ENCODE measurements at places on chromosomes 4 and X.
A peak's percentile ranks its signal among the peaks of the same experiment; 100 is the strongest.

- DNase-seq = no peak
These were observed 61.6 kb upstream of the LIMCH1 start for GRCh38 chr4:41476310-41476885.

DNA sequence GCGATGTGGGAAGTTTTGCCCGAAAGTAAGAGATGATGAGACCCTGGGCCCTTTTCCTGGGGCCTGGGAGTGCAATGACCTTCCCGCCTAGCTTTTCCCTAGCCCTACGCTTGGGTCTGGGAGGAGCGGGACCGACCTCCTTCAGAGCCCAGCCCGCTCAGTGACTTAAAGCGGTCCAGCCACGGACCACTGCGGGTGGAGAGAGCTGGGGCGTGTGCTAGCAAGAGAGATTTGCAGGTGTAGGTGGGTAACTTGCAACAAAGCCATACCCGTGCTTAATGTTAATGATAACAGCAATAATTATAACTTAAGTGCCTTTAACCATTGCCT, 503 bp upstream of the PDE5A start:
- no peak for DNase-seq

DNA sequence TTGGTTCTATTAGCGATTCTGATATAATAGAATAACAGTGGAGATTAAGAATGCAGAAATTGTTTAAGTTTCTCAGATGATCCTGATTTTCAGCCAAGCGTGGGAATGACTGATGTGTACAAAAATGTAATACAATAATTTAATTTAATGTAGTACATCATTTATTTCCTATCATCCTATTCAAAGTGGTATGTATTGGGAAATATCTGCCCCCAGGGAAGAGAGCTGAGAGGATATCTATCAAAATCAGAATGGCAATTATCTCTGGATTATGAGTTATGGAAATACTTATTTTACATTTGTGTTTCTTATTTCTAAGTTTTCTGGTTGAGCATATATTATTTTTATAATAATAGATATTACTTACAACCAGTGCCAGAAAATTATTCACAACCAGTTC, 3.9 kb downstream of the FABP2 start:
- no peak for DNase-seq

DNA sequence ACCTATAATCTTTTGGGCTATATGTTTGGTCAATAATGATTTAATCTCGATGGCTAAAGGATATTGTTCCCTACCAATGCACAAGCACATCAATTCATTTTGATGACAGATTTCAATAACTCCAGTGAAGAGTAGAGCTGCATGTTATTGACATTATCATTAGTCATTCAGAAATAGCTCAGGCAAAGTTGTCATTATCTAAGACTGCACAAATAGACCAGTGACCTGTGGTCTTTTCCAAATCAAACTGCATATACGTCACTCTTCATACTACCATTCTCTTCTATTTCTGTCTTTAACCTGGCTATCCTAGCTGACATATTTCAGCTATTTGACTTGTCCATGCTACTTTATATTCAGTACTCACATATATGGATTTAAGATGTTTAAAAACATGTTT, 1050.8 kb downstream of the C4orf33 start:
- no peak for DNase-seq

DNA sequence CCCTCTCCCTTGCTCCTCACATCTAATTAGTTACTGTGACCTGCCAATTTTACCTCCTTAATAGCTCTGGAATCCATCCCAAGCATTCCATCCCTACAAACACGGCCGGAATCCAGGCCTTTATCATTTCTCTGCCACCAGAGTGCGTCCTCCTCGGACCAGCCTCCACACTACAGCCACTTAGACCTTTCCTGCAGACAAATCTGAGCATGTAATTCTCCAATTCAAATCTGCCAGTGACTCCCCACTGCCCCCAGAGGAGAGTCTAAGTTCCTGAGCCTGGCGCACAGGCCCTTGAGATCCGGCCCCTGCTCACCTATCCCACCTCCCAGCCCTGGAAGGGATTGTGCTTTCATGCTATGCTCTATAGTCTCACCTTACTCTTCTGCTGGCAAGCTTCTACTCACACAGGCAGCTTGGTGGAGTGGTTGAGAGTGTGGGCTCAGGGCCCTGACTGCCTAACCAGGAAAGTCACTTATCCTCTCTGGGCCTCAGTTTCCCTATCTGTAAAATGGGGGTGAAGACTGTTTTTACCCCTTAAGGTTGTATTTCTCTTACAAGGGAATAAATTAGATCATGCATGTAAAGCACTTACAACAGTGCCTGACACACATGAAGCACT, 31.2 kb downstream of the PJA1 start:
- DNase-seq = no peak

- DNase-seq = no peak
These were observed 10.2 kb upstream of the LONRF3 start for GRCh38 chrX:118964252-118964651.

GRCh38 chr4:57465321-57466056, 355.3 kb upstream of the IGFBP7 start:
- DNase-seq = no peak

- no peak for DNase-seq
These were observed 37.0 kb downstream of the IRS4 start for GRCh38 chrX:108699368-108699767.

- no peak for DNase-seq
These were observed 348.5 kb downstream of the MID1IP1 start for GRCh38 chrX:39149761-39150160.

- no peak for DNase-seq
These were observed 20.9 kb downstream of the GPAT3 start for GRCh38 chr4:83556816-83557215.

DNA sequence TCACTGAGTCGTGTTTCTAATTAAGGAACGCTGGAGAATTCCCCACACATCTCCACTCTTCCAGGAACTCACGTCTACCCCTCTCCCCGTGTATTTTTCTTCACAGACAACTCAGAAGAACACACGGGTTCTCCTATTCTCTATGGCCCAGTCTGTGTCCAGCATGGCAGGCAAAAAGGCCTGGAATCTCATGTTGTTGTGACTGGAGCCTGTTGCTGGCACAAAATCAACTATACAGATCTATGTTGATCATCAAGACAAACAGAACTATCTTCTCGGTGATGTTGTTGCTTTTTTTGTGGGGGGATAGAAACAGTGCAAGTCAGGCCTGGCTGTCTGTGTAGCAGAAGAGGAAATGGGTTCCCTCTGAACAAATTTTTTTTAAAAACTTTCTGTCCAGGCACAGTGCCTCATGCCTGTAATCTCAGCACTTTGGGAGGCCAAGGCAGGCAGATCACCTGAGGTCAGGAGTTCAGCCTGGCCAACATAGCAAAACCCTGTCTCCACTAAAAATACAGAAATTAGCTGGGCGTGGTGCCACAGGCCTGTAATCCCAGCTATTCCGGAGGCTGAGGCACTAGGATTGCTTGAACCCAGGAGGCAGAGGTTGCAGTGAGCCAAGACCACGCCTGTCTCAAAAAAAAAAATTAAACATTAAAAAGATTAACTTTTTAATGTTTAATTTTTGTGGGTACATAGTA, 50.5 kb upstream of the CBR4 start:
- no peak for DNase-seq

DNA sequence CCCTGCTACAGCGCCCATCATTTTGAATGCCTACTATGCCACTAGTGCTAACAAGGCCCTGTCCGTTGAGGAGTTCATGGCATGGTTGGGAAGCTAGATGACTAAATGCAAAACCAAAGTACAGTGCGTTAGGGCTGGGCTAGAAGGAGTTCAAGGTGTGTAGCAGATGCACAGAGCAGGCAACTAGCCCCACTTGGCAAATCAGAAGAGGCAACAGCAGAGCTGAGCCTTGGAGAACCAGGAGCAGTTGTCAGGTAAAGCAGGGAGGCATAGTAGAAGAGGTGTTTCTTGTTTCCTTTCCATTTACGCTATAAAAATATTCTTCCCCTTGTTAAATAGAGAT, 146.6 kb upstream of the CPEB2 start:
- DNase-seq = no peak

- no peak for DNase-seq
These were observed 105.6 kb downstream of the CNKSR2 start for GRCh38 chrX:21479695-21480270.

DNA sequence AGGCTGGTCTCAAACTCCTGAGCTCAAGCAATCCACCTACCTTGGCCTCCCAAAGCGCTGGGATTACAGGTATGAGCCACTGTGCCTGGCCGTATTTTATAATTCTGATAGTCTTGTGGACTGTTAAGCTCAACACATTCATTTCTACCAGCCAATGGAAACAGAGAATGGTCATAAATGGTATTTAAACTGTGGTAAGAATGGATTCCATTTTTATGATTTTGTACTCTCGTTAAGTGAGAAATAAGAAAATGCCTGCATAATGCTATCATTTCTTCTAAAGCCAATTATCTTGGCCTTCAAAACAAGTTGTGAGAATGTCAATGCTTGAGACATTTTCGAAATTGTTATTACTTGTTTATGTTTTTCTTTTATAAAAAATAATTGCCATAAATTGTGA, 321.0 kb downstream of the IL15 start:
- DNase-seq = no peak

- peak; percentile 8 for DNase-seq
These were observed 5.7 kb upstream of the GPR174 start for GRCh38 chrX:79138658-79139241.

- no peak for DNase-seq
These were observed 36.3 kb upstream of the GRPR start for GRCh38 chrX:16087076-16087475.

GRCh38 chr4:8664976-8665375, 72.4 kb downstream of the CPZ start:
- no peak for DNase-seq

DNA sequence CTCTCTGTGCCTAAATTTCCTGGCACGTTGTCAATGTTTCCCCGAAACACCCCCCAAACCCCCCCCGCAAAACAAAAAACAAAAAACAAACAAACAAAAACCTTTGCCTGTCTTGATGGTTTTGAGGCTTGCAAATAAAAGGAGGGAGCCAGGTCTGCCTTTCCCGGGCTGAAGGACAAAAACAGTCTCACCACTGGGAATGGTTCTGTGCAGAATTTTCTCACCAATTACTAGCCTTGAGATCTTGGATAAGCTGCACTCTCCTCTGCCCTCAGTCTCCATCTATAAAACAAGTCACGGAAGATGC, 15.5 kb downstream of the NKX3-2 start:
- no peak for DNase-seq

DNA sequence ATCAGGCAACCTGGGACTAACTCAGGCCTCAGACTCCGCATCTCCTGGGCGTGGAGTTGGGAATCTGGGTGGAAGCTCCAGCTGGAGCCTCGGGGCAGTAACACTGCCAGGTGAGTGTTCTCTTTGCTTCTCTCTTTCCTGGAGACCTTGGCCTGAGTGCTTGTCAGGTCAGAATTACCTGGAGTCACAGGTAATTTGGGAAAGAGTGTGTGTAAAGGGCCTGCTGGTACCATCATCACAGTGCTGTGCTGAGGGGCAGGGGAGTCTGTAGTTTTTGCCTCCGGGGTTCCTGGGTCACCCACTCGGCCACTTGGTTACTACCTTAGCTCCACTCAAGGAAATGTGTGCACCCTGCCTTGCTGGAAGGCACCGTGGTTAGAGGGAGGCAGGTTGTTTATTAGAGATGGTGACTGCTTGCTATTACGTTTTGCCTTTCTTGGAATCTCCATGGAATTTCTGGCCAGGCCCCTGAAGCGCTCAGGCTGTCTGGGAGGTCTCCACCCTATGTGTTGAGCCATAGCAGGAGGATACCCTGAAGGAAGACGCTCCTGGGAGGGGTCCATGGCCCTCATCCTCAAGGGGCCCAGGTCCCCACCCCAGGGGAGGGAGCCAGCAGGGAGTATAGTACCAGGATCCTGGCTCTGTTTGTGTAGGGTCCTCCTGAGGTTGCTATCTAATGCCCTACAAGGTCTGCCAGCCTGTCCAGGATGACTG, 2.9 kb downstream of the GPR78 start:
- DNase-seq = no peak

GRCh38 chrX:30296408-30297254, 12.6 kb downstream of the NR0B1 start:
- no peak for DNase-seq

DNA sequence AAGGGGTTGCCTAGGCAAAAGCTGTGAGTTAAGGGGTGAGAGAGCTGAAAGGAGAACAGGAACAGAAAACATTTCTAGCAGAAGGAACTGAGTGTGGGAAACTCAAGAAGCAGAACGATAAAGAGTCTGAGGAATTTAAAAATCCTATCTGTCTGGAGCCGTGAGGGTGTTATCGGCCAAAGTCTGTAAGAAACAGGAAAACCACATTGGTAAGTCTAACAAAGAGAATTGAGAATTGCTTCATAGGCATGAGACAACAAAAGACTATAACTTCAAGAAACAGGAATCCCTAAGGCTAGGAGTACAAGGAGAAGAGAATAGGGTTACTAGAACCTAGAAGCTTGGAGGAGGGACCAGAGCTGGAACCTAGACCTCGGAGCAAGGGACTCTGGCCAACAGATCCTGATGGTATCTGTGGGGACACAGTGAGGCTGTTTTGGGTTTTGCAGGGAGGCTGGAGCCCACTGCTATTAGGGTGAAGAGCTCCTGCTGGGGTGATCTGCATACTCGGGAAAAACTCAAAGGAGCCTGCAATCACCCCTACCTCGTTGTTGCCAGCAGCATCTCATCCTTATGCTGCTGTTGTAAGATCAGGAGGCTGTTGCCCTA, 175.6 kb downstream of the FBXO8 start:
- DNase-seq = no peak

- no peak for DNase-seq
These were observed 25.4 kb upstream of the AFAP1 start for GRCh38 chr4:7964890-7965662.

DNA sequence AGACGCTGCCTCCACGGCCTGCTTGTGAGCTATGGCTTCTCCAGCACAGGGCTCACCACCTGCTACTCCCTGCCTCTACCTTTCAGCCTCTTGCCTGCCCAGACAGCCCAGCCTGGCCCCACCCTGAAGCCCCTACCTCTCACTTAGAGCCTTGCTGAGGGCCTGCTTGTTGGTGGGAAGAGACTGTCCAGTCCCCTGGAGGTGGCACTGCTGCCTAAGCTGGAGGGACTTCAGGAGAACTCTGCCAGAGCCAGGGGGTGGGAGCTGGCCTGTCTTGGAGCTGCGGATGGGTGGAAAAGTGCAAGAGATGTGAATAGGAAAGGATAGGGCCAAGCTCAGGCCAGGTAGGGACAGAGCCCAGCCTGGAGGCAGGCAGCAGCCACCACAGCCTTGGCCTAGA, 2.7 kb upstream of the ZNF185 start:
- DNase-seq = no peak

DNA sequence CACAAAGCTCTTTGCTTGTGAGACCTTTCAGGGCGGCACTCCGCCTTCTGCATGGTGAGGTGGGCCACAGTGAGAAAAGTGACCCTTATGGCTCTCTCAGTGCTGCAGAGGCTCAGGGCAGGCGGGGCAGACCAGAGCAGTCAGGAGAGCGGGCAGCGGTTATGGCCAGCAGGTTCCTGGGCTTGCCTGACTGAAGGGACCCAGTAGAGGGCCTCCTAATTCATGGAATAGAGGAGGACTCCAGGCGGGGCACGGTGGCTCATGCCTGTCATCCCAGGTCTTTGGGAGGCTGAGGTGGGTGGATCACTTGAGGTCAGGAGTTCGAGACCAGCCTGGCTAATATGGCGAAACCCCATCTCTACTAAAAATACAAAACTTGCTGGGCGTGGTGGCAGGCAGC, 91.4 kb downstream of the CLNK start:
- no peak for DNase-seq
